Activated naive CD8-positive, alpha-beta T cell treated with anti-CD3 and anti-CD28 coated beads, Interleukin-2, amount 10 ng/mL, durations not matched to agents 7 days and 5 days (primary cell): ENCODE measurements at places on chromosomes 2 and 18.
A peak's percentile ranks its signal among the peaks of the same experiment; 100 is the strongest.

GRCh38 chr2:145546091-145546490 is 1026.2 kb upstream of the ZEB2 start:
- no peaks in the 10 kb centered on the region for H3K4me1 ChIP-seq
- no peak overlapping the region for H3K4me3 ChIP-seq
- DNase-seq = no peak
- H3K36me3 ChIP-seq = no peaks in the 10 kb centered on the region
- H3K27ac ChIP-seq = no peak overlapping the region

- H3K27me3 ChIP-seq = peaks cover 5% of the 10 kb centered on the region
- no peak for DNase-seq
- H3K4me3 ChIP-seq = no peak overlapping the region
- H3K4me1 ChIP-seq = no peaks in the 10 kb centered on the region
- H3K36me3 ChIP-seq = no peaks in the 10 kb centered on the region
These were observed 117.6 kb downstream of the TPGS2 start for GRCh38 chr18:36711014-36711725.

DNA sequence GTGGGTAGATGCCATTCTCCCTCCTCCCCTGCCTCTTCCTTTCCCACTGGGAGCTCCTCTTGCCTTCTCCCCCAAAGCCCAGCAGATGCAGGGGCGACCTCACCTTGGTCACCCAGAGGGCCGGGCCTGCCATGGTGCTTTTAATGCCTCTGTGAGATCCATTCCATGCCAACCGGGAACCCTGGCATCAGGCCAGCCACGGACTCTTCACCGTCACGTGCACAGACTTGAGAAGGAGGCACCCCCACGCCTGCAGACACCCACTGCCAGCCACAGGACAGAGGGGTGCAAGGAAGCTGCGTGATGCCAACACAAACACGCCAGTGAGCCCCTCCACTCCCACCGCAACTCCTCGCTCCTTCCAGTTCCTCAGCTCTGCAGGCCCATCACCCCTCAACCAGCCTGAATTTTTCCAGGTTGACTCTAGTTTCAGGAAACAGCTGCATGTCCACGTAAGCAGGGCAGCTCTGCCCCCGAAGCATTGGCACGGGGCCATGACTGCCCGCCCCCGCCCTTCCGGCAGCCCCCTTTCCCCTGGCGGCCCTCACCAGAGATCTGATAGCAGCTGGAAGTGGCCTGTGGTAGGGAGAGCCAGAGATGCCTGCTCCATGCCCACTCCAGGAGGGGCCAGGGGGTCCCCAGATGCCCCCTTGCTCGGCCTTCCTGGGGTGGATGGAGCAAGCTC is 50.8 kb downstream of the DNMT3A start:
- DNase-seq = no peak
- H3K27ac ChIP-seq = peak overlapping the region; percentile 30
- H3K36me3 ChIP-seq = peaks cover 18% of the 10 kb centered on the region
- H3K27me3 ChIP-seq = no peaks in the 10 kb centered on the region
- H3K4me3 ChIP-seq = no peak overlapping the region

- no peaks in the 10 kb centered on the region for H3K36me3 ChIP-seq
- H3K27ac ChIP-seq = no peak overlapping the region
- no peak for DNase-seq
- H3K4me1 ChIP-seq = peaks cover 9% of the 10 kb centered on the region
- H3K4me3 ChIP-seq = no peak overlapping the region
These were observed 352.9 kb downstream of the LPIN1 start for GRCh38 chr2:12099374-12099773.

GRCh38 chr2:130135692-130136541 is 6.9 kb upstream of the POTEF start:
- no peak overlapping the region for H3K4me3 ChIP-seq
- no peak overlapping the region for H3K27ac ChIP-seq
- DNase-seq = no peak
- H3K27me3 ChIP-seq = peaks cover 5% of the 10 kb centered on the region
- H3K36me3 ChIP-seq = no peaks in the 10 kb centered on the region

DNA sequence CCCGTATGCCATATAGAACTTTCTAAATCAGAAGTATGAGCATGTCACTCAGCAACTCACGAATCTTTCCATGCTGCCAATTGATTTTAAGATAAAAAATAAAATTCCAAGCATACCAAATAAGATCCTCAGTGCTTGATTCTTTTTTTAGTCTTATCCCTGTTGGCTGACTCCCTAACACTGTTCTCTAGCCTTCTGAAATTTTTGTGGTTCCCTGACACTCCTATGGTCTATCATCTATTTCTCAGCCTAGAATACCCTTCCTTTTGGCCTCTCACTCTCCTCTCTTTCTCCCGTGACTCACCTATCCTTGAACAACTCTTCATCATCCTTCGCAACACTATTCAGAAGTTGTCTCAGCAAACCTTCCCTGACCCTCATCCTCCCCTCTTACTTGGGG is 50.5 kb downstream of the CCDC141 start:
- no peak overlapping the region for H3K4me3 ChIP-seq
- peaks cover 17% of the 10 kb centered on the region for H3K36me3 ChIP-seq
- H3K27me3 ChIP-seq = no peaks in the 10 kb centered on the region
- peak overlapping the region; percentile 22 for H3K27ac ChIP-seq

GRCh38 chr2:191158747-191159146 is 8.0 kb upstream of the STAT4 start:
- no peak for DNase-seq
- H3K4me3 ChIP-seq = no peak overlapping the region
- peaks cover 3% of the 10 kb centered on the region for H3K36me3 ChIP-seq
- peaks cover 3% of the 10 kb centered on the region for H3K27me3 ChIP-seq

- H3K4me1 ChIP-seq = peaks cover 29% of the 10 kb centered on the region
- H3K27me3 ChIP-seq = no peaks in the 10 kb centered on the region
- H3K4me3 ChIP-seq = no peak overlapping the region
- peaks cover 7% of the 10 kb centered on the region for H3K36me3 ChIP-seq
These were observed 7.1 kb downstream of the ACVR1 start for GRCh38 chr2:157868993-157869392.

GRCh38 chr2:236163471-236164200 is 4.5 kb downstream of the GBX2 start:
- H3K4me1 ChIP-seq = peaks cover 2% of the 10 kb centered on the region
- no peak overlapping the region for H3K27ac ChIP-seq
- no peak for DNase-seq
- H3K27me3 ChIP-seq = peaks cover 52% of the 10 kb centered on the region

DNA sequence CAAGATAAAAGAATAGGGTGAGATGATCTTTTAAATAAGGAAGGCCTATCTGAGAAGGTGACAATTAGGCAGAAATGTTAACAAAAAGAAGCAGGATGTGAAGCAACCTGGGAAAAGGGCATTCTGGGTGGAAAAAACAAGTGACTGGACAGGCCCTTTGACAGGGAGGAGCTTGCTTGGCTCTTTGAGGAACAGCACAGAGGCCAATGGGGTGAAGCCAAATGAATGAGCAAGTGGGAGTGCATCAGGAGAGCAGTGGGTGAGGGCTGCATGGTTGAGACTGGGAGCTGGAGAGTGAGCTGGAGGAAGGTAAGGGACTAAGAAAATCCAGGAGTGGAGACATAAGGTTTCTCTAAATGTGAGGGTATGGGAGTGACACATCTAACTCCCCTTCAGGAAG is 126.9 kb downstream of the TDRD15 start:
- no peaks in the 10 kb centered on the region for H3K4me1 ChIP-seq
- no peak for DNase-seq
- H3K27ac ChIP-seq = no peak overlapping the region
- no peak overlapping the region for H3K4me3 ChIP-seq
- H3K27me3 ChIP-seq = no peaks in the 10 kb centered on the region

GRCh38 chr2:46230115-46230571 is 67.1 kb upstream of the EPAS1 start:
- H3K27ac ChIP-seq = peak overlapping the region; percentile 41
- DNase-seq = peak; percentile 40
- H3K4me1 ChIP-seq = peaks cover 18% of the 10 kb centered on the region
- no peaks in the 10 kb centered on the region for H3K36me3 ChIP-seq
- H3K4me3 ChIP-seq = no peak overlapping the region
- H3K27me3 ChIP-seq = peaks cover 33% of the 10 kb centered on the region

DNA sequence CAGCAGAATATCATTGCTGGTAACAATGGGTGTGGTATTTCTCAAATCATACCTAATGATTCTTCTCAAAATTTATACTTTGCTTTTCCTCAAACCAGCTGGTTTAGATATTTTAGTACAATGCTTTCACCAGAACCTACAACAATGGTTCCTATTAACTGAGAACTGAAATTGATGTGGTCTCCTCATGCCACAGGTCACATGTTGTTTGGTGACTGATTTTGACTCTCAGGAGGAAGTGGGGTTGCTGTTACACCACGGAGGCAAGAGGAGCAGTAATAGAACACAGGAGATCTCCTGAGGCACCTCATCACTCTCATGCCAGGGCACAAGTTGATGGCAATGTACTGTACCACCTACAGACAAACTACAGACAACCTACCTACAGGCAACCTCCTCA is 3.0 kb upstream of the CEP68 start:
- peaks cover 4% of the 10 kb centered on the region for H3K27me3 ChIP-seq
- no peak for DNase-seq
- peak overlapping the region; percentile 39 for H3K4me3 ChIP-seq
- peak overlapping the region; percentile 80 for H3K27ac ChIP-seq
- H3K36me3 ChIP-seq = peaks cover 19% of the 10 kb centered on the region
- H3K4me1 ChIP-seq = peaks cover 50% of the 10 kb centered on the region

GRCh38 chr2:12083081-12083581 is 336.7 kb downstream of the LPIN1 start:
- no peak for DNase-seq
- H3K27ac ChIP-seq = no peak overlapping the region
- H3K4me3 ChIP-seq = no peak overlapping the region
- H3K36me3 ChIP-seq = no peaks in the 10 kb centered on the region

DNA sequence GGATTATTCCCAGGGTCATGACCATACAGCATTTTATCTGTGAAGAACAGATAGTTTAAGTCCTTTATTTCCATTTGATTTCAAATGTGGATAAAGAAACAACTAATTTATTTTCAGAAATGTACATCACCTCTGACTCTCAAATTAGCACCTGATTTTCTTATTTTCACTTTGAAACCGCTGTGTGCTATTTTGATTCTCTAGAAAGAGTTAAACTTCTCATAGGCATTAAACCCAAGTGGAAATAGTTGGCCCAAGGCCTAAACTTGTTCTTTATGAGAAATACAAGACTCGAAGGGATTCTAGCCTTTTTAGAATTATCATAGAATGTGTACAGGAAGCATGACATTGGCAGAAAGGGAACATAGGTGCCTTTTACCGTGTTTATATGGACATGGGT is 41.5 kb upstream of the LTBP1 start:
- H3K27ac ChIP-seq = no peak overlapping the region
- no peaks in the 10 kb centered on the region for H3K36me3 ChIP-seq
- DNase-seq = no peak
- no peaks in the 10 kb centered on the region for H3K4me1 ChIP-seq
- peaks cover 7% of the 10 kb centered on the region for H3K27me3 ChIP-seq

DNA sequence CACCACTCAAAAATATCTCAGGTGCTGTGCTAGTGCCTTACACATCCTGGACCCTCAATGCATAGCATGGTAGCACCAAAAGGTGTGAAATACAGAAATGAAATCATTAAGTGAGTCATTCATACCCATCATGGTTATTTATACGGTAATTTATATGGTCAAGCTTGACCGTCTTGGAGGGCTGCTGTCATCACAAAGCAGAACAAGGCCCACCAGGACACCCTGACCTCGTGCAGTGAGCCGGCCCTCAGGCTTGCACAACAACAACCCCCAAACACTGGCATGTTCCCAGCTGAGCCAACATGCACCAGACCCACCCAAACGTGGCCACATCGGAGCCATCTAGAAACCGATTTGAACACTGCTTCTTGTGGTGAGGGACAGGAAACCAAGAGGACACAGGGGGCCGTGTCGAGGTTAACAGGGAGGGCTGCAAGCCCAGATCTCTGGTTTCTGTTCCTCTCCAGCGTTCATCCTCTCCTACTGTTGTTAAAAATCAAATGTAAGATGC is 378.5 kb upstream of the ID2 start:
- peak overlapping the region; percentile 75 for H3K4me3 ChIP-seq
- peak; percentile 82 for DNase-seq
- peaks cover 76% of the 10 kb centered on the region for H3K4me1 ChIP-seq
- peak overlapping the region; percentile 88 for H3K27ac ChIP-seq
- H3K36me3 ChIP-seq = peaks cover 37% of the 10 kb centered on the region

DNA sequence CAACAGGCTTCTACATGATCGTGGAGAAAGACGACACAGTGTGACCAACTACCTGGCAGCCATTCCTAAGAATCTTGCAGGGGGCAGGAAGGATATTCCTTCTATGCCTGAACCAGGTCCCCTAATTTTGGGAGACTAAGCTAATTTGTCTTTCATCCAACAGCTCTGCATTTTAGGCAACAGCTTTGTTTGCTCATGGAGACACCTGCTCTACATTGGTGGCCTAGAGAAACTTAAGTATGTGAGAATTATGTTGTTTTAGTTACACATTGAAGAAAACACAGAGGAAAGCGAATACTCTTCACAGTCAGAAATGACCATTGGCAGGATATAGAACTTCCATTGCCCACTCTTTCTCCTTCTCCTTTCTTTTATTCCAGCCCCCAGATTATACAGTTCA is 75.2 kb downstream of the ASXL3 start:
- H3K36me3 ChIP-seq = no peaks in the 10 kb centered on the region
- H3K27me3 ChIP-seq = no peaks in the 10 kb centered on the region
- H3K4me1 ChIP-seq = no peaks in the 10 kb centered on the region
- no peak overlapping the region for H3K27ac ChIP-seq

- no peak overlapping the region for H3K27ac ChIP-seq
- H3K4me1 ChIP-seq = no peaks in the 10 kb centered on the region
- no peak overlapping the region for H3K4me3 ChIP-seq
- no peak for DNase-seq
- no peaks in the 10 kb centered on the region for H3K36me3 ChIP-seq
These were observed 1817.4 kb downstream of the SUCLG1 start for GRCh38 chr2:82641598-82642180.

- DNase-seq = no peak
- H3K4me3 ChIP-seq = no peak overlapping the region
- no peaks in the 10 kb centered on the region for H3K36me3 ChIP-seq
- no peak overlapping the region for H3K27ac ChIP-seq
- H3K4me1 ChIP-seq = no peaks in the 10 kb centered on the region
- H3K27me3 ChIP-seq = peaks cover 6% of the 10 kb centered on the region
These were observed 274.0 kb upstream of the SPRED2 start for GRCh38 chr2:65706411-65706810.

GRCh38 chr2:1806254-1806653 is 61.9 kb upstream of the PXDN start:
- H3K27ac ChIP-seq = no peak overlapping the region
- no peaks in the 10 kb centered on the region for H3K36me3 ChIP-seq
- H3K4me1 ChIP-seq = no peaks in the 10 kb centered on the region
- no peak for DNase-seq

DNA sequence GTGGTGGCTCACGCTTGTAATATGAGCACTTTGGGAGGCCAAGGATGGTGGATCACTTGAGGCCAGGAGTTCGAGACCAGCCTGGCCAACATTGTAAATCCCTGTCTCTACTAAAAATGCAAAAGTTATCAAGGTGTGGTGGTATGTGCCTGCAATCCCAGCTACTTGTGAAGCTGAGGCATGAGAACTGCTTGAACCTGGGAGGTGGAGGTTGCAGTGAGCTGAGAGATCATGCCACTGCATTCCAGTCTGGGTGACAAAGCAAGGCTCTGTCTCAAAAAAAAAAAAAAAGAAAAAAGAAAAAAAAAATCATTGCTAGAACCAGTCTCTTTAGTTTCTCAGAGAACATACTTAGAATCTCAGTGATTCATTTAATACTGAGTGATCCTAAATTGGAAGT is 217.1 kb downstream of the DYM start:
- H3K36me3 ChIP-seq = peaks cover 6% of the 10 kb centered on the region
- peaks cover 4% of the 10 kb centered on the region for H3K4me1 ChIP-seq
- no peak for DNase-seq

GRCh38 chr18:30687501-30687900 is 355.0 kb downstream of the DSC3 start:
- no peak overlapping the region for H3K4me3 ChIP-seq
- no peak for DNase-seq
- H3K27me3 ChIP-seq = no peaks in the 10 kb centered on the region
- H3K27ac ChIP-seq = no peak overlapping the region
